ENCODE measurements at places on chromosomes 1 and 21.

- DNase-seq: peak; percentile 89
Observed at GRCh38 chr1:228860911-228861831, 125.9 kb downstream of the RHOU start.

DNA sequence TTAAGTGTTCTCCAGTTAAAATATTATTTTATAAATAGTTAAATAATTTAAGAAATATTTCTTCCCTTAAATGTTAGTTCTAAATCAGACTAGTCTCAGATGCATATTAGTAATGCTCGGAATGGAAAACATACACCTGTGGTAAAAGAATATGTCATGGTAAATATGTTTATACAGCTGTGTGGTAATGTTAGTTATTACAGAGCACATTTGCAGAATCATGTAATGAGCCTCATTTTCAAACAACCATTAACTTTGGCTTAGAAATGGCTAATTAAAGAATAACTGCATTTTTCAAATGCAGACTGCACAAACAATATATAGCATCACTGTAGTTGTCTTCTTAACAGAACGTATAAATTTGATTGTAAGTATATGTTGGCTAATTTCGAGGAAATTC is 90.3 kb downstream of the DISP1 start:
- DNase-seq: no peak

DNA sequence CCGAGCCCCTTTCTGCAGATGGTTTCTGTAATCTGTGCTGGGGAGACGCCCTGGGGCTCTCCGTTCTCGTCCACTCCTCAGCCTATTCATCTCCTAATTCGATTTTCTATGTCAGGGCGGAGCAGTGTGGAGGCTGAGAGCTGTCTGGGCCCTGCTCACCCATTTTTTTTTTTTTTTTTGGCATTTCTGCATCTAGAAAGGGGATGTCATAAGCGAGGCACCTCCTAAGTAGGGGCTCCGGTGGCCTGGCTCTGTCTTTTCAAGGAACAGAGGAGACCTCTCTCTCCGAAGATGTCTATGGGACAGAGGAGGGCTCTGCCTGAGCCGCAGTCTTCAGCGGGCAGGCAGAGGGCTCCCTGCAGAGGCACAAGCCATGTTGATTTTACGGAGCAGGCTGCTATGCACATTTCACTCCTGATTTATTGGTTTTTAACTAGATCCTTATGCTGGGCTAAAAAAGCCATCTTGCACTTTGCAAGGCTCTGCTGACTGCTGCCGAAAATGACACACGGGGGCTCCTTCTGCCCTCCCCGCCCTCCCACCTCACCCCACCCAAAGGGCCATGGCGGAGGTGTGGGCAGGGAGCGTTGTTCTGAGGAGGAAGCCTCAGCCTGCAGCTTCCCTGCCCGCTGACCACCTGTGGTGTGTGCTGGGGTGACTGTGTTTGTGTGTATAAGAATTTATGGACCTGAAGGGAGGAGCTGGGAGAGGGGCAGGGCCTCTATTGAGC is 71.0 kb downstream of the FOXD2 start:
- no peak for DNase-seq

DNA sequence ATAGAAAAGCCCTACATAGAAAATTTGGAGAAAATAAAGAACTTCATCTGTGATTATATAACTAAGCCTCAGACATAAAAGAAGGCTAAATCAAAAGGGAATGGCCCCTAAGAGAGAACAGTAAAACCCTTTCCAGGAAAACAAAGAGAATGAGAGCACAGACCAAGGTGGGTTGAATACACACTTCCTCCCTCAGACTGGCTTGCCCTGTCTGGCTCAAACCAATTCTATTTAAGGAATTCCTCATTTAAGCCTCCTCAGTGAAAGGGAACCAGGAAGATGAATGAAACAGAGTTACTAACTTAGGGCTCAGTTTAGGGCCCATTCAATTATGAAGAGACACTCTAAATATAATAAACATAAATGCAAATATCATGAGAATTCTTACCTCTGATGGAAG is 10.6 kb upstream of the SYT14 start:
- DNase-seq: no peak

GRCh38 chr1:34330061-34330460 is 153.4 kb downstream of the C1orf94 start:
- DNase-seq: no peak

DNA sequence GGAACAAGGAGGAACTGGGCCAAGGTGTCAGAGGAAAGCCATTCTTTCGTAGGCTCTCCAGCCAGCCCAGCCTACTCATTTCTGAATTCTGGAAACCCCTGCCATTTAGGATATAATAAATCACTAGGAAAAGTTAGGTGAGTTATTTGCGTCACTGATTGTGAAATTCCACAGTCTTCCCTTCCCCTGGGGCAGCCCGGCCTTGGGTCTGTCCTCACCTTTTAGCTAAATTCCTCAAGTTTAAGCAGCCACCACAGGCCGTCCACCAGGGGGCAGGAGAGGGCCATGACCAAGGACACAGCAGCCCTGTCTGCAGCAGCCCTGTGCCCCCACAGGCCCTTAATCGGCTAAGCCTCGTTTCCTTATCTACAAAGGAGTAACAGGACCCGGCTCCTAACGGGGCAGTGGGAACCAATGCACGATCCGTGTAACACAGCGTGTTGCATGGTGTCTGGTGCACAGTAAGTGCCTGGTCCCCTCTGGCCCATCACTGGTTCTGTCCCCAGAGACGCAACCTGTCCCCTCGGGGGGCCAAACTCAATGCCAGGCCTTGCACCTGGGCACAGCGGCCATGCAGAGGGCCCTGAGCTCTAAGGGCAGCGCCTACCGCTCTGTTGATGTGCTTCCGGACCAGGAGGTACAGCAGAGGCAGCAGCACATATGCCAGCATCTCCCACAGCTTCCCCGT is 18.1 kb downstream of the GPR157 start:
- DNase-seq: peak; percentile 84

DNA sequence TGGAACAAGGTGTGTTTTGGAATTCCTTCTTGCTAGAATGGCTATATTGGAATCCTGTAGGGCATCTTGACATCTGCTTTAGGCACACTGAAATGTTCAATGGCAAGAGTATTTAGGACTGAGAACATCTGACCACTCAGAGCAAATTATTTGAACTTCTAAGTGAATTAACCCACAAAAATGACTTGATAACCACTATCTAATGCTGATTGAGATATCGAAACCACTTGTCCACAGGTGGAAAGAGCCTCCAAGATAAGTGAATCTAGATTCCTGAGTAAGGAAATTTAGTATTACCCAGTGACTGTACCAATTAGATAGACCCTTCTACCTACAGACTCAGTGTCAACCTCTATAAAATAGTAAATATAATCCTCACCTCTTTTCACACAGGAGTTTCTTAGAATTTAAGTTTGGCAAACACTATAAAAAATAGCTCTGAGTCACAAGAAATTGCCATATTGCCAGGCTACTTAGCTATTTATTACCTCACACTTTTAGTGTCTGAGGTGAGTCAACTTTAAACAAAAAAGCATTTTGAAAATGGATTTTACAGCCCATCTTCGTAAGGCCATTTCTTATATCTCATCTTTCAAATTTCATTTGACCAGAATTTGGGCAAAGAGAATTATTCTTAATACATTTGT is 421.8 kb downstream of the PTBP2 start:
- DNase-seq: peak; percentile 10

DNA sequence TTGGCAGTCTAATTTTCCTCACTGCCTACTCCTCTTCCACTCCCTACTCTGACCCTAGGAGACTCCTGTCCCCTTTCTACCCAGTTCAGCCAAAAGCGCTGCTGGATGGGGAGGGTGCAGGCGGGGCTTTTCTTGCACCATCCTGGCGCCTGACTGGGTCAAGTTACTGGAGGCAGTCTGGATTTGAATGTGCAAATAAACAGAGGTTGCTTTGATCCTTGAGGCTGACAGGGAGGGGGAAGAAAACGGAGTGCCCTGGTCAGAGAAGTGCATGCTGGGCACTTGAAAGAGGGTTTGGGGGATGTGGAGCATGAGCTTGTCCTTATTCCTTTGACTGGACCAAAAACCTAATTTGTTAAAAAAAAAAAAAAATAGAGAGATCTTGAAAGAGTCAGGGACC is 76.8 kb upstream of the SOX13 start:
- DNase-seq: no peak

DNA sequence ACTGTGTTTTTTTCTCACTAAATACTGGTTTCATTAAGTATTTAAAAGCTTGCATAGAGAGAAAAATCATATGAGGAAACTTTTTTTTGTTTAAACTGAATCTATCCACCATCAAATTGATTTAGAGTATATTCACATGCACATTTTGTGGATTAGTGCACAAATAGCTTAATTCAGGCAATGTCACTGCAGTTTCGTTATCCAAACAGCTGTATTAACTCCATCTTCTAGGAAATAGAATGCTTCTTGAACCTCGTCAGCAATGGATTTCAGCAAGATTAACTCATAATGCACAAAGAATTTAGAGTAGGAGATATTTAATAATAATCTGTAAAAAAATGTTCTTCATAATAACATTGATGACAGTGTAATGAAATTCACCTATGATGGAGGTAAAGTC is 37.5 kb downstream of the NEXN start:
- no peak for DNase-seq

GRCh38 chr1:6489383-6489765 is 2.1 kb downstream of the PLEKHG5 start:
- no peak for DNase-seq

DNA sequence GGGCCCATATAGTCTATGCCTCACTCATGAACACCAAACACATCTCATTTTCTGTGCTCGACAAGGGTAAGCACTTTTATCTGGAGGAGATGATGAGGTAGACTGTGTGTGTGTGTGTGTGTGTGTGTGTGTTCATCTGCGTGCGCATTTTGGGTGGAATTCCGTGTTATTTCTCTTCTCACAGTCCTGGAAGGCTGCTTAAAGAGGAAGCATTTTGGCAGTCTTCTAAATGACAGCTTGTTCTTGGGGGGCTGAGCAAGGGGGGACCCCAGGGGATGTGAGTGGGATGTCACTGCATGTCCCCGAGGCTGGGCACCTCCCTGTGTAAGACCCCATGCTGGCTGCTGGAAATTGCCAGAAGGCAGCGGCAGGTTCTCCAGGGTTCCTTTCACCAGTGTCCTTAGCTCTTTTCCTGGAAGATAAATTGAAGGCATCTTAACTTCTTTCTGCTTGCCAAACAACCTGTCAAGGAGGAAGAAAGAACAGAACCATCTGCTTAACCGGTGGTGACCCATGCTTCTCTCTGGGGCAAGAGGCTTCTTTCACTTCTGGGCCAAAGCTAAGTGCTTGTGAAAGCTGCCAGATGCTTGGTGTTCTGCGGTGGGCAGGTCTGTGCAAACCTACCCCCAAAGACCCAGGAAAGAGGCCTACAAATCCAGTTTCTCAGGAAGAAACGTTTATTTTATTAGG is 9.9 kb upstream of the RD3 start:
- DNase-seq: no peak

- DNase-seq: no peak
Observed at GRCh38 chr1:183188240-183188639, 2.2 kb downstream of the LAMC2 start.

GRCh38 chr21:43949499-43950208 is 62.5 kb upstream of the TRAPPC10 start:
- DNase-seq: no peak

DNA sequence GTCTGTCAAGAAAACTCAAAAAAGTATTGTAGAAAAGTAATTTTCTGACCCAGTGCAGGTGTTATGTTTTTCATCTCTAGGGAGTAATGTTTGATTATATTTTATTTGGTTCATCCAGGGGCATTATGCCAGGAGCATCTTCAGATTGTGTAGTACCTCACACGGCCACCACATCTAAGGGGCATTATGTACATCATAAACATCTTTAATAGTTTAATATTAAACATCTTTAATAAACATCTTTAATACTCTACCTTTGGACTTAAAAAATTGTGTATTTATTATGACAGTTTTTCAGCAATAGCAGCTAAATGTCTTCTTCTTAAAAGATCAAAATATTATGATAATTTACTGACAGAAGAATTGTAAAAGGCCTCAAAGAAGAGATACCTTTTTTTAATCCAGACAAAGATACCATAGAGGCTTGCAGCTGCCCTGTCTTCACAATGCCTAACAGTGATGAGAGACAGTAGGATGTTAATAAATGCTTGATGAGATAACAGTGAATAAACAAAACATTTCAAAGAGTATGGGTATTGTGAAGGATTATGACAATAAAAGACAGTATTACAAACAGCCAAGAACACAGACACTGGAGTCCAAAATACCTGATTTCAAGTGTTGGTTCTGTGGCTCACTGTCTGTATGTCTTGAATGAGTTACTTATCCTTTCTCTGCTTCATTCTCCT is 240.9 kb upstream of the ADGRL2 start:
- DNase-seq: no peak

GRCh38 chr1:63701187-63701586 is 72.6 kb upstream of the ROR1 start:
- no peak for DNase-seq

GRCh38 chr1:156884560-156885184 is 8.8 kb upstream of the PEAR1 start:
- DNase-seq: no peak

DNA sequence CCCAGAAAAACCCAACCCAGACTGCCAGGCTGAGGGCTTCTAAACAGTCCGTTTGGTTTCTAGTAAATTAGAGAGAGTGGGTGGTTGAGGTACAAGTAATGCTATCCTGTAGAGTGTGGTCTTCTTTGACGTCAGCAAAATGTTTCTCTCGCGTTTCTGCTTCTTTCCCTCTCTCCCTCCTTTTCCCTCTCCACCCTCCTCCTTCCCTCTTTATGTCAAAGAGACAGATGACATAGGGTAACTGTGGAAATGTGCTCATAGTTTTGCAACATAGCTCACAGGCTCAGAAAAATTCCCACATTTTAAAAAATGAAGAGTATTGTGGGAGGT is 158.3 kb downstream of the TOMM20 start:
- DNase-seq: no peak

DNA sequence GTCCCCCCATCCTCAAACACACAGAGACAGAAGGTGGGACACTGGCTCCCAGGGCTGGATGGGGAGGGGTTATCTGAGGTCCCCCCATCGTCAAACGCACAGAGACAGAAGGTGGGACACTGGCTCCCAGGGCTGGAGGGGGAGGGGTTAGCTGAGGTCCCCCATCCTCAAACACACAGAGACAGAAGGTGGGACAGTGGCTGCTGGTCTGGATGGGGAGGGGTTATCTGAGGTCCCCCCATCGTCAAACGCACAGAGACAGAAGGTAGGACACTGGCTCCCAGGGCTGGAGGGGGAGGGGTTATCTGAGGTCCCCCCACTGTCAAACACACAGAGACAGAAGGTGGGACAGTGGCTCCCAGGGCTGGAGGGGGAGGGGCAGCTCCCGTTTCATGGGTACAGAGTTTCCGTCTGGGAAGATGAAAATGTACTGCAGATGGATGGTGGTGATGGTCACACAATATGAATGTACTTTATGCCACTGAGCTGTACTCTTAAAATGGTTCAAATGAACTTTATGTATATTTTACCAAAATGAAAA is 69.2 kb downstream of the SCCPDH start:
- no peak for DNase-seq

GRCh38 chr1:8047112-8047511 is 21.0 kb upstream of the ERRFI1 start:
- DNase-seq: no peak

DNA sequence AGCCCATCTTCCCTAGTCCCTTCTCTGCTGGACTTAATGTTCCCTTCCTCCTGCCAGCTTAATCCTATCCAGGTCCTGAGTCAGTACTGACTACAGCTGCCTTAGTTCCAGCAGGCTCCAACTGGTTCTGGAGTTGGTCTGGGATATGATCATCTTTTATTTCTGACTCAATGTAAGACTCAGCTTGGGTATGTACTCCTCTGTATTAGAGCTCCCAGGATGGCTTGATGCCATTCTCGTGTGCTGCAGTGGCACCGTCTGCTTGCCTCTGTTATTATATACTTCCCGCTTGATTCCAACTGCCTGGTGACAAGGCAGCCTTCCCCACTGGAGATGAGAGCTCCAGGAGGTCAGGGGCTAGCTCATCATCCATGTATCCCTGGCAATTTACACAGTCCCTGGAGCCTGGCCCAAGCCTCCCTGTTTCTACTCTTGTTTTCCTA is 164.4 kb upstream of the DPT start:
- DNase-seq: no peak

All from urothelium cell line (cell line).